CD8-positive, alpha-beta memory T cell (primary cell): ENCODE measurements at places on chromosomes 2 and 18. TPM values are rescaled to one million over a fixed set of nuclear protein-coding genes. Genes with fewer than 3 reads are reported as not detected.

DQX1 gene
- not detected for polyA plus RNA-seq

SERPINB11 gene
- not detected for polyA plus RNA-seq

DNA sequence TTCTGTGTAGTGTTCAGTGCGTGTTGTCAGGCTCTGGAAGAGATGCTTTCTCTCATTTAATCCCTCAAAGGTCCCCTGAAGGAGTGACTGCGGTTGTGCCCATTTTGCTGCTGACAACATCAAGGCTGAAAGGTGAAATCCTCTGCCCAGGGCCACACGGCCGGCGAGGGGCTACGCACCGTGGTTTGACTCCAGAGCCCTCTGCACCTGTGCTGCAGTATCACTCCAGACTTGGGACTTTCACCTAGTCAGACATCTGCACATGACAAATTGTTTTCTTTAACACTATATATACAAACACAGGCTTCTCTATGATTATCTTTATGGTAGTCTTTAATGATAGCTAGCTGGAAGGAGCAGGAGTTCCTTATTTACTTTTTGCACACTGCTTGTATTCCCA, 90.2 kb downstream of the ARMC9 start:
- DNase-seq = no peak

SLC19A3 gene
- not detected for polyA plus RNA-seq

DNA sequence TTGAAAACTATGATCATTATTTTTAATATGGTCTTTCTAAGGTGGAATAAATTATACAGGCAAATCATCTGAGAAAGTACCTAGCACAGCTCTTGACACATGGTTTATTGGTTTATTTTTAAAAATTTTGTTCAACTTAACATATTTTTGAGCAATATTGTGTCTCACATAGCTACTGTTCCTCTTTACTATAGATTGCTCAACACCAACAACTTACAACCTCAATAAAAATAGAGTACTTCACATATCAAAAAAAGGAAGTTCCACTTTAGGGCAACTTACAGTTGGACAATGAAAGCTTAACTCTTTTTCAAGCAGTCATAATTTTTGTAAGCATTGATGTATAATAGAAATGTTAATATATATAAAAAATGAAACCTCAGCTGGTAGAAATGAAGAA, 440.9 kb upstream of the UBE2E3 start:
- no peak for DNase-seq

PROKR1 gene
- polyA plus RNA-seq = not detected

- no peak for DNase-seq
Observed at GRCh38 chr2:150812664-150813367, 325.3 kb upstream of the RND3 start.

LIPG gene
- polyA plus RNA-seq = not detected

DNA sequence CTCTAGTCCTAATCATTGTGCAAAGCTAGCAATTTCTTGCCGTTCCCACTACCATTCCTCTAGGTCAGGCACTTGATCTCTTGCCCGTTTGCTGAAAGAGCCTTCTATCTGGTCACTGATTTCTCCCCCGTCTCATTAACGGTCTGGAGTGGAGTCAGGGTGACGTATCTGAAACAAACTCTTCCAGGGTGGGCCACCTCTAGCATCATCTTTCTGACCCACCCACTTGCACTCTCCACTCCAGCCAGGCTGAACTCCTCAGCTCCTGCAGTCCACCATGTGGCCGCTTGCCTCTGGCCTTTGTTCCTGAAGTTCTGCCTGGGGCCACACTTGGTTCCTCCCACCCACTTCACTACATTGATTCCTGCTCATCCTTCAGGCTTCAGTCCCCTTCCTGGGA, 13.3 kb downstream of the BCL2 start:
- no peak for DNase-seq

DNA sequence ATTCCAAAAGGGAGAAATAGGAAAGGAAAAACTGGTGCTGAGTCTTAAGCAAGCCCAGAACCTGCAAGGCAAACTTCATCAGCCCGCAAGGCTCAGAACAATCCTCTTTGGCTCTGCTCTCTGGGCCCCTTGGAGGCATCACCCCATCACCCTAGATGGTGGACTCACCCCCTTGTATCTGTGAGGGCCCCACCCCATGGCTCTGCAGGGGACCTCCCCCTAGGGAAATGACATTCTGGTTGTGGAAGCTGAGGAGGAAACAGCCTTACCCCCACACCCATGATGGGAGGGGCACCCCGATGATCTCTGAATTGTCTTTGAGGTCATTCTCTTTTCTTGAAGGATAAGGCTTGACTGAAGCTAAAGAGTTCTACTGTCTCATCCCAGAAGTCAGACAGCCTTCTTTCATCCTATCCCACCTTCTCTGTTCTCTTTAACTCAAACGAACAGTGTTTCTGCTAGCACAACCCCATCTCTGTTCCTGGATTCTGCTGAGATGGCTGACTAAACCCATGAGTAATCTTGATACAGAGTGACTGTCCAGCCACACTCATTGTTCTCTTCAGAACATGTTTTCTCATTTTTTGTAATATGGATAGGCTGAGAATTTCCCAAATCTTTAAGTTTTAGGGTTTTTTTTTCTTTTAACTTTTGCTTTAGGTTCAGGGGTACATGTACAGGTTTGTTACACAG, 492.1 kb upstream of the MYT1L start:
- no peak for DNase-seq

DAW1 gene
- polyA plus RNA-seq = not detected

DNA sequence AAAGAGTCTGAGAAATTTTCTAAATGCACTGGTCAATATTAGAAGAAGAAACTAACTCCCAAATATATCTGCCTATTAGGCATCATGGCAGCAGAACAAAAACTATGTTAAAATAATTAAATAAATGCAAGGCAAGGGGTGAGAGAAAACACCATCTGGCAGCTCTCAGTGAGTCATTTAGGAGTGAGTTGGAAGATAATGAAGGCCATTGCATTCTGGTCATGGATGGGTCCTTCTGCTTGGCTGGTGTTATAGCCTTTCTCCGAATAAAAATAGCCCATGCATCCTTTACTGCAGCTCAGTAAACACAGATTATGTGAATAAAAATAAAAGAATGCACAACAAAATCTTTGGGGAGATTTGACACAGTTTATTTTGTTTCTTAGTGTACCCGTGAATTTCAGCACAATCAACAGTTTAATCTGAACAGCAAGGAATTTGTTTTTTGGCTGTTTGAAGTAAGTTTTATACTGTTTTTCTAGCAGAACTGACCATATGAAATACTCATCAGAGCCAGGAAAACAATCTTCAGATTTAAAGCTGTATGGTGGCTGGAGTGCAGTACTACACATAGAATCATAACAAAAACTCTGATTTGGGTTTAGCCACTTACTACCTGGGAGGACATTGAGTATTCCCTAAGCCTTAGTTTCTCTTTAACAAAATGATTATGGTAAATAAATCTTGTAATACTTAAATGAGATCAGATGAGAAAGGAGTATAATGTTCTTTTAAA, 225.1 kb upstream of the ITGA4 start:
- no peak for DNase-seq
